Fibroblast of the aortic adventitia (primary cell): ENCODE measurements at places on chromosomes 7 and 10.

GRCh38 chr7:149859369-149859768 is 14.4 kb upstream of the ATP6V0E2 start:
- DNase-seq = no peak

- no peak for DNase-seq
Measured at GRCh38 chr10:31994926-31995325, 61.3 kb downstream of the KIF5B start.

- no peak for DNase-seq
Measured at GRCh38 chr7:129375141-129375938, 58.9 kb upstream of the STRIP2 start.

GRCh38 chr10:93059975-93060886 is at the start of gene CYP26C1:
CYP26C1 (plus strand) TSS chr10:93060798; CDS start chr10:93061264, 466 bp downstream.
- DNase-seq = no peak

- DNase-seq = no peak
Measured at GRCh38 chr7:8629504-8629903, 196.1 kb downstream of the NXPH1 start.

DNA sequence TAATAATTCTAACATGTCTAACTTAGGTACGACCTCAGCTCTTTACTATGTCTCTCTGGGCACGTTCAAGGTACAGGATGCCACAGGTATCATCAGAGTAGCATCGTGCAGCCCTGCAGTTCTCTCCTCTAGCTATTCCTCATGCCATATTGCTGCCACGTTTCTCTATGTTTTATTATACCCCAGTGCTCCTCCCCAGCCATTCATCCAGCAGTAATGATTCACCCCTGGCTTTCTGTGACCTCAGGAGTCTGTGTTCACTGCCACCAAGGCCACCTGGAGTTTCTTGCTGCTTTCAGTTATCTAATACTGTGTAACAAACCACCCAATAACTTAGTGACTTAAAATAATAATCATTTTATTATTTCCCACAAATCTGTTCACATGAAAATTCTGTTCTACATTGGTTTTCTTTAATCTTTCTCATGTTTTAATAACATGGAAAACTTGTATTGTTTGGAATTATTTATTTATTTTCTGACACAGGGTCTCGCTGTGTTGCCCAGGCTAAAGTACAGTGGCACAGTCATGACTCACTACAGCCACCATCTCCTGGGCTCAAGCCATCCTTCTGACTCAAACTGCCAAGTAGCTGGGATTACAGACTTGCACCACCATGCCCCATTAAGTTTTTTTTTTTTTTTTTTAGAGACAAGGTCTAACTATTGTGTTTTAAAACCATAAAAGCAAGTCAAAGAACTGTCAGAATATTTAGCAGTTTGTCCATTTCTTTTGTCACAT is 21.8 kb downstream of the REEP3 start:
- DNase-seq = peak; percentile 35

GRCh38 chr10:393106-393745 is 258.0 kb downstream of the ZMYND11 start:
- no peak for DNase-seq

- peak; percentile 61 for DNase-seq
Measured at GRCh38 chr10:24762966-24763623, 39.4 kb upstream of the ARHGAP21 start.

GRCh38 chr10:99766302-99766681 is 16.1 kb upstream of the ABCC2 start:
- no peak for DNase-seq

DNA sequence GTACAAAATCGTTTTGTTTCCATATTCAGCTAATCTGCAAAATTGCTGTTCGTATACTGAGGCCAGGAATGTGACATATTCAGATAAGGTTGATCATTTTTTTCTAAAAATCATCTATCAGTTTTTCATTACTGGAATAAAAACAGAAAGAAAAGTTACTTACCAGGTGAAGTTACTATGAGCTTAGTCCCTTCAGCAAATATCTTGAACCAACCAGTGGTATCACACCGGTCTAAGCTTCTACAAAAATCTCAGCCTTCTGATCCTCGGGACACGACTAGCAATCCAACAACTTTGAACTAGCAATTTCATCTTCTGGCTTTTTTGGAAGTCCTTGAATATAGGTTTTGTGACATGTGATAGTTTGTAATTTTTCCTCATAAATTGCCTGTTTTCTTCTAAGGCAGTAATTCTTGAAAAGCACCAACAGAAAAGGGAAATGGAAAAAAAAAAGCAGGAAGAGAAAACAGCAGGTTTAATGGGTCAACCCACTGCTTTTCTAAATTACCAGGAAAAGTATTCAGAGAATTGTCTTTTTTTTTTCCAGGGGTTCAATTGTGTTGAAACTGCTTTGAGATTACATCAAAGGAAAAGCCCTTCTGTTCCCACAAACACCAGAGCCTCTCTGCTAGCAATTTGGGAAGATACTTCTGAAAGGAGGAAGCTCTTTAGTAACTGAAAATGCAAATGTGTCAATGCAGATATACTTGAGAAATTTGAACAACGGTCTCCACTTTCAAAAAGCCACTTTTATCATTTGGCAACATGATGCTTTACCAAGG is 2.9 kb upstream of the TARP start:
- no peak for DNase-seq

GRCh38 chr7:143408686-143409561 is at the start of gene EPHA1:
EPHA1 (minus strand) TSS chr7:143408856; CDS start chr7:143408805, 51 bp downstream.
- DNase-seq = no peak

DNA sequence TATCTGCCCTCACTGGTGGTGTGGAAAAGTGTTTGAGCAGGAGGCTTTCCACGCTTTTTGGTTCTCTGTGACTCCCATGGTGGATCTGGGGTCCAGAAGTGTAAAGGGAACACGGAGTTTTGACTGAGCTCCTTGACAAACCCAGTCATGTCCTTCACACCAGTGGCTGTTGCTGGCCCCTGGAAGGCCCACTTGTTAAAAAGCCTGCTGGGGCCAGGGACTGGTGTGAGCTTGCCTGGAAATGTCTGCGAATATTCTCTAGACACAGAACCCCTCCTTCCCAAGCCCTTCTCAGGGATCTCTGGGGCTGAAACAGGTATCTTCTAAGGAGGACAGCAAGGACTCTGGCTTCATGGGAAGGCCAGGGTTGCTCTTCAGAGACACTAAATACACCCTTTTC is 343.0 kb downstream of the TCERG1L start:
- DNase-seq = no peak

DNA sequence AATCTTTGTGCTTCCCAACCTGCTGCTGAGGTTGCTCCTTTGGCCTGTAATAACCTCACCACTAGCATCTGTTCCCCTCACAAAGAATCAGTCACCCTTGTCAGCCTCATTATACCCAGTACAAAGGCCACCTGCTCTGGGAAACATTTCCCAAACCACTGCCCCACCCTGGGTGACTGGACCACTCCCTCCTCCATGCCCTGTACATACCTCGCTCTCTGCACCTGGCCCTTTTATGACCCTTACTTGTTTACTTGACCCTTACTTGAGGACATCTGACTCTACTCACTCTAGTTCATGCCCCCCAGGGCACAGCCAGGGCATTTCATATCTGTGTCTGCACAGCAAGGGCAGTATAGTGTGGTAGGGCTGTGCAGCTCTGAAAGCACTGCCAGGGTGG is 21.4 kb upstream of the AOC1 start:
- no peak for DNase-seq
